ENCODE measurements at places on chromosomes 6 and 20. TPM values are rescaled to one million over a fixed set of nuclear protein-coding genes. Genes with fewer than 3 reads are reported as not detected.

DNA sequence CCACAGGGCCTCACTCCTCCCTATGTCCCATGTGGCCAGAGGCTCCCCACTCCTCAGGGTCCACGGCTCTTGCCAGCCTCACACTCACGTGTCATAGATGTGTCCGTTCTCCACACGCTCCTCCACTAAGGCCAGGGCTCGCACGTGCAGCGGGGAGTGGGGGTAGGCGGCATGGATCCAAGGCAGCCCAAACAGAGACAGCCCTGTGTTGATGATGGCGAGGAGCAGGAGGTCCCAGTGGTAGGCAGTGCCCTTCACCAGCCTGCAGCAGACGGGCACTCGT lies 10.3 kb downstream of the SLC4A11 start:
- DNase-seq = no peak

GRCh38 chr6:9136141-9136822 lies 700.9 kb upstream of the SLC35B3 start:
- DNase-seq = no peak

- DNase-seq = peak; percentile 78
Measured at GRCh38 chr6:4973982-4974745, 29.7 kb downstream of the RPP40 start.

DNA sequence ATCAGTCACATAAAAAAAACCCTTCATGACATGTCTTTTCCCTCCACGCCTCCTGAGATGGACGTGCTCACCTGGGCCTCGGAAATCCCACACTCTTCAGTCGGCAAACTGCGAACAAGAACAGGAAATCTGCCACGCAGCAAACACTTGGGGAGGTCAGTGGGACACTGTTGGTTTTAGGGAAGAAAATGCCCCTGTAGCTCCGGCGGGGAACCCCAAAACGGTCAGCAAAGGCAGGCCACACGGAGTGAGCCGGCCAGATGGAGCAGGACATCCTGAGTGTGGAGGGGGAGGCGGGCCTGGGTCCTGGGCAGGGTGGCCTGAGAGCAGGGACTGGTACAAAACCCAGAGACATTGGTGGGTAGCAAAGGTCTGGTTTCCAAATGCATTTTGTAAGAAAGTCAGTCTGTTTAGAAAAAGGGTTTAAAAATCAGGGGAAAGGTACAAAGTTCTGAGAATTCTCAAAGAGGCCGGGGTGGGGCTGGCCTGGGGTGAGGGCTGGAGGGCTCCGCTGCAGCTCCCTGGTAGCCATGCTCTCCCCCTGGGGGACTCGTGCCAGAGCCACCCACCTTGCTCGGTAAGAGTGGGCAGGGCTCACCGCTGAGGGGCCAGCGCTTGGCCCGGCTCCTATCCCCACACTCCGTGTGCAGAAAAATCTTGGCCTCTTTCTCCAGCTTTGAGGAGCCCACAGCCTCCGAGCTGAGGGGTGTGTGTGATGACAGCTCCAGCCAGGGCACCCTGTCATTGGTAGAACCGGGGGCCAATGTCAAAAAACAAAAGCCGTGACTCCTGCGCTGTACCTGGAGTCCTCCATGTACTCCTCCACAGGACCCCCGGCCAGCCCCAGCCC lies 5.2 kb downstream of the SLC2A4RG start:
- no peak for DNase-seq

SPINT4 gene
- total RNA-seq = not detected

PSMB1 gene
- 229 TPM for total RNA-seq

TCF15 gene
- total RNA-seq = 1.9 TPM

All from endodermal cell (in vitro differentiated cells).